Activated T-cell treated with anti-CD3 and anti-CD28 coated beads for 48 hours (primary cell): ENCODE measurements at places on chromosomes 5 and 9.

DNA sequence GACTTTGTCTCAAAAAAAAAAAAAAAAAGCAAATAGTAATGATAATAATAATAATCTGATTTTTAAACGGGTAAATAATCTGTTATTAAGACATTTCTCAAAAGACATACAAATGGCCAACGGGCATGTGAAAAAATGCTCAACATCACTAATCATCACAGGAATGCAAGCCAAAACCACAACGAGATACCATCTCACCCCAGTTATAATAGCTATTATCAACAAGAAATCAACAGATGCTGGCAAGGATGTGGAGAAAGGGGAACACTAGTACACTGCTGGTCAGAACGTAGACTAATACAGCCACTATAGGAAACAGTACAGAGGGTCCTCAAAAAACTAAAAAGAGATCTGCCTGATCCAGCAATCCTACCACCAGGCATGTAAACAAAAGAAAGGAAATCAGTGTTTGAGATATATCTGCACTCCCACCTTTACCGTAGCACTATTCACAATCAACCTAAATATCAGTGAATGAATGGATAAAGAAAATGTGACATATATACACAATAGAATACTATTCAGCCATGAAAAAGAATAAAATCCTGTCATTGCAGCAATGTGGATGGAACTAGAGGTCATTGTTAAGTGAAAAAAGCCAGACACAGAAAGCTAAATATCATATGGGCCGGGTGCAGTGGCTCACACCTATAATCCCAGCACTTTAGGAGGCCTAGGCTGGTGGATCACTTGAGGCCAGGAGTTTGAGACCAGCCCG, 24.9 kb downstream of the VAV2 start:
- no peak for DNase-seq

- no peak for DNase-seq
Observed at GRCh38 chr9:94018628-94019027, 63.5 kb upstream of the BARX1 start.

DNA sequence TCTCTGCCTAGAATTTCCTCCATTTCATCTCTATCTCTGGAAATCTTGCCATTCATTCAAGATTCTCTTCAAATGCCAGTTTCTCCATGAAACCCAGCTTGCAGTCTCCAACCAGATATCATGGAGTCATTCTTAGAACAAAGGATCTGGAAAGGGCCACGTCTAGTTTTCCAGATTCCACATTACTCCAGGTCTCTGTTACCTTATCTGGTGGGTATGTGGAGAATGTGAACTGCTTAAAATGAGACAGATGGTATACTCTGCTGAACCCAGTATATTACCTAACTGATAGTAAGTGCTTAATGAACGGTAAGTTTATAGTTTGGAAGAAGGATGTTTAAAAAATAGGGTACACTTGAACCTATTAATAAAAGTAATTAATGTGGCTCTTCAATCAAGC, 52.3 kb upstream of the ZSWIM6 start:
- no peak for DNase-seq

DNA sequence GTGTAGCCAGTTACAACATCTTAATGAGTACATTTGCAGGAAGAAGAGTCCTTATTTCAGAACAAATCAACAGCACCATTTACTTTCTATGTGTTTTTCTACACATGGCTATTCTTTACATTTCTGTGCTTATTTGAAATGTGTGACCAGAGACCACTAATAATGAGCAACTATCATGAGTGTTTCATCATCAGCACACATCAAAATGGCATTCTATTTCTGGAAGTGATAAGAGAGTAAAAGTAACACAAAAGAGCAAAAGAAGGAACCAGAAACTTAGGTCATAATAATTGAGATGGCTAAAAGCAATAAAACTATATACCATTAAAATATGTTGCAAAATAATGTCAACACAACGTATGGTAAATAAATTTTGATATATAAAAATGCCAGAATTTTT, 159.7 kb downstream of the PBX3 start:
- DNase-seq: no peak

DNA sequence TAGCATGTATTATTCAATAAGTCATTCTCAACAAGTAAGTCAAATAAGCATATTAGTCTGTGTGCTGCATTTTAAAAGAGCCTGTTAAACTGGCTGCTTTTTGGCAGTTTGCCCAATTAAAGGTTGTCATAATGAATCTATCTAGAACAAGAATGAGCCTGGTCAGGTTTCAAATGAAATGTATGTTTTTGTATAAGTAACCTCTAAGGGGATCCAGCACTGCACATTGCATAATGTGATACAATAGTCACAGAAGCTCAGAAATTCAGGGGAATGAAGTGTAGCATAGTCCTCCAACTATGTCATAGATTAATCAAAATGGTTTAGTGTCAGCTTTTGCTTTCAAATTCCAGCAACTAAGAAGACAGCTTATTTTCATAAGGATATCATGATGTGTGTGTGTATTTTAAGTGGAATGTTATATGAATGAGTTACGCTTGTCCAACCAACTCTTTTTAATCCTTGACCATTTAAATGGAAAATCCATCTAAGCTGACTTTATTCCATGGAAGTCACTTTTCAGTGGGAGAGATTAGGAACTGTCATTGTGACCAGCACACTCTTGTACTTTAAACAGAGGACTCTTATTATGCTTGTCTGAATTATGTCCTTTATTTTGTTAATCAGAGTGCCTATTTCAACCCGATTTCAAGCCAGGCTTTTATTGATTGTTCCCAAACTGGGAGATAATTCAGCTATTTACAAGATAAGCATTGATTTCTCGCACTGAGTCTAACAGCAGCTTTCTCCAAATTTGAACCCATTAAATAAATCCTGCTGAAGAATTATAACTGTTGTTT, 283.9 kb upstream of the ADAMTSL1 start:
- DNase-seq: no peak

DNA sequence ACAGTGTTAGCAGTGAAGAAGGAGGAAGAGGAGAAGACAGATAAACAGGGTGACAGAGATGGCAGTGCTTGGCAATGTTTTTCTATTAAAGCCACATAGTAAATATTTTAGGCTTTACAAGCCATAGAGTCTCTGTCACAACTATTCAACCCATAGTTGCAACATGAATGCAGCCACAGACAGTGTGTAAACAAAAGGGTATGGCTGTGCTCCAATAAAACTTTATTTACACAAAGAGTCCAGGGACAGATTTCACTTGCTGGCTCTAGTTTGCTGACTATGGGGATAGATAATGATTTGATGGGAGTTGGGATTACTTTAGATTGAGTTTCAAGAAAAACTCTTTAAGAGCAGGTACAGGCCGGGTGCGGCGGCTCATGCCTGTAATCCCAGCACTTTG, 224.8 kb upstream of the SEMA6A start:
- no peak for DNase-seq

DNA sequence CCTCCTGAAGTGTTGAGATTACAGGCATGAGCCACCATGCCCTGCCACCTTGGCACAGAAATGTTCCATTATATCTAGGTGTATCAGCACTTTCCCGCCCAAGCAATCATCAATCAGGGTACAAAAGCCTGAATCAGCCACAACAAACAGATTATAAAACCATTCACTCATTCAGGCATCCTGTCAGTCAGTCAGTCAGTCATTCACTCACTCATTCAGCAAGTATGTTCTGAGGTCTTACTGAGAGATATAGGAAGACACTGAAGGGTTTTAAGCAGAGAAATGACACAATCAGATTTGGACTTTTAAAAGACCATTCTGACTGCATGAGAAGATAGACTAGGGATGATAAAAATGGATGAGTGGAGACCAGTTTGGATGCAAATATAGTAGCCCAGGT, 13.1 kb downstream of the PSMD5 start:
- DNase-seq: no peak

- no peak for DNase-seq
Observed at GRCh38 chr5:65213921-65214525, 267.7 kb downstream of the ADAMTS6 start.

DNA sequence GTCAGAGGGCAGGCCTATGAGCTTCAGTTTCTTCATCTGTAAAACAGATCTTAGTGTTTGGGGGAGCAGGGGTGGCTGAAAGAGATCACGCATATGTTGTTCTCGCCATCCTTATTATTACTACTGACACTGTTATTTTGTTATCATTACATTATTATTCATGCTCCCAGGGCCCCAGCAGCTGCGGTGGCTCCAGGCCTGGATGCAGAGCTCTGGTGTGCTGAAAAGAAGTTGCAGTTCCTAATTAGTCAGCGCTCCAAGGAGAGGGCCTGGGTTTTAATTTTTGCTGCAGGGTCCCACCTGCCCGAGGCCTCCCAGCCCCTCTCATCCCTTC, 19.5 kb downstream of the CXXC5 start:
- no peak for DNase-seq

DNA sequence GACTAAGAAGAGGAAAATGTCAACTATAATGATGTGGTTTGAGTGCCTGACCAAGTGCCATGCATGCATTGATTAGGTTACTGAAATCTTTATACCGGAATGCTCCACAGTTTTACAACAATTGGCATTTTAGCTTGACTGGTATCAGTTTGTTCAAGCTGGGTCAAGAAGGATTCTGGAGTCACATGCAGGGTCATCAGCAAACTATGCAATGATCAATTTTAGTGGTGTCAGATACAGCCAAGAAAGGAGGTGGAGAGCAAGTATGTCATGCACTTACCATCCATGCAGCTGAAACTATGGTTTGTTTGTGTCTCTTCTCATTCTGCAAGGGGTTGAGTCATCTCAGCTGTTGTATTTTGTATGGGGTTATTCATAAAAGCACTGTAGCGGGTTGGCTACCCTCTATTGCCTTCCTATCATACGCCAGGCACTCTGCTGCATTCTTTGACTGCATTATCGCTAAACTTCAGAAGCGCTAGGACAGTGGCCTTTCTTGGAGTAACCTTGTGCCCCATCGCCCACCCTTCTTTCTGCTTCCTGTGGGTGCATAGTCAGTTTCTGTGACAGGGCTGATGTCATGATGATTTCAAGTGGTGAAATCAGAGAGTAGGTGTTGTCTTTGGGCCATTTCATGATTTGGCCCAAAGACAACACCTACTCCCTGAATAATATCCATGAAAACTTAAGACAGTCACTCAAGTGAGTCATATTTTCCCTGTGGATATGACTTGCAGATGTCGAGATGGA, 145.4 kb downstream of the MTX3 start:
- DNase-seq: peak; percentile 15

- no peak for DNase-seq
Observed at GRCh38 chr9:12956261-12956660, 181.4 kb downstream of the LURAP1L start.

GRCh38 chr9:106859957-106860720, 2.8 kb upstream of the ZNF462 start:
- DNase-seq: no peak

GRCh38 chr9:90009447-90009846, 404.6 kb downstream of the GADD45G start:
- no peak for DNase-seq

GRCh38 chr5:34416501-34417008, 239.6 kb upstream of the RAI14 start:
- no peak for DNase-seq

DNA sequence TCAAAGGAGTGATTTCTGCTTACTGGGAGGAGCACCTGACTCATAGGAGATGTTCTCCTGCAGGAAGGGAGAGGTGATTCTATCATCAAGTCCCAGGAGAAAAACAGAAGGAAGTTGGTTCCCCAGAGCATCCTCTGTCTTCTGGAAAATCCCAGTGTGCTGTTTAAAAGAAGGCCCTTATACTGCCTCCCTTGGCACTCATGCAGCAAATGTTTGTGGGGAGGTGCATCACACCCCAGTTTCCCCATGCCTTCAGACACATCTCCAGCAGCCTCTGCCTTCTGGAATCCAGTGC, 63.1 kb downstream of the PPARGC1B start:
- no peak for DNase-seq

DNA sequence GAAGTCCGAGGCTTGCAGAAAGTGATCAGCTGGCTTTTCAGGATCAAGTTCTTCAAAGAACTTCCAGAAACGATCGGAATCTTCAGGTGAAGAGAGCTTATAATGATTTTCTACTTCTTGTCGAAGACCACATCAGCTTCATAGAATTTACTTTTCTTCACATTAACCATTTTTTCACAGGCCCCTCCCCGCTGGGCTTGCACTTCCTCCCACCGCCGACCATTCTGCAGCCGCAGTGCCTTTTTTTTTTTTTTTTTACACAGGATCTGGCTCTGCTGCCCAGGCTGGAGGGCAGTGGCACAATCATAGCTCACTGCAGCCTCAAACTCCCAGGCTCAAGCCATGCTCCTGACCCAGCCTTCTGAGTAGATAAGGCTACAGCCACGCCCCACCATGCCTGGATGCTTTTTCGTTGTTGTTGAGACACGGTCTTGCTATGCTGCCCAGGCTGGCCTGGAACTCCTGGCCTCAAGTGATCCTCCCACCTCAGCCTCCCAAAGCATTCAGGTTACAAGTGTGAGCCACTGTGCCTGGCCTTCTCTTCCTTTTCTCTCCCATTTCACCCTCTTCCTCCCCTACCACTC, 15.3 kb upstream of the RNF130 start:
- DNase-seq: no peak

DNA sequence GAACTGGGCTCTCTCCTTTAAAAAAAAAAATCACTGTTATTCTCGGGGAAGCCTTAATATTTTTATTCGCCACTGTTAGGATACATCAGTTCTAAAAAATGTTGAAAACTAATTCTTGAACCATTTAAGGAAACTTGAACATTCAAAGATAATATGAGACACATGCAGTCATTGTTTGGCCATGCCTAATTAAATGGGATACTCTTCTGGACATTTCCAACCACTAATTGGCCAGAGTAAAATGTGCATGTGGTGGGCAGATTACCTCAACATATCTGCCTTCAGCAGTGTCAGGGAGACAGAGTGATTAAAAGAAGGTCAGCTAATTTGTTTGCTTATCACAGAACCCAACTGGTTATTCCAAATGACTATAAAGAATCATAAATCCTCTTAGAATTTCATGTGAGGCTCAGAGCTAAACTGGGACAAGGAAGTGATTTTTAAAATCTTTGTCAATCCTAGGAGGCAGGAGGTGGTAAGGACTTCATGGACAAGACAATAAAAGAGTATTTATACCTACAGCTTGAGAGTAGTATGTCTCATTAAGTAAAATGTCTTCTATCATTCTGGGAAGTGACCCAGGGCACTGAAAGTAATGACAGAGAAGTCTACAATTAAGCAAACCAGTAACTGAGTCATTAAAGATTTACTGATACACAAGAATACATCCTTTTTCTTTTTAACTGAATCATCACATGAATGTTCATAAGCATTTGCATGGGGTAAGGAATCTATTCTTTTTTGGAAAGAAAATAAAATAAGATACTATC, 242.9 kb upstream of the TRPM3 start:
- no peak for DNase-seq
